ENCODE measurements at places on chromosomes 7 and 10.

GRCh38 chr10:37707829-37708578 is 149.4 kb downstream of the ZNF248 start:
- DNase-seq = no peak

- no peak for DNase-seq
These were observed 53.5 kb downstream of the BMS1 start for GRCh38 chr10:42836096-42836495.

GRCh38 chr7:30459591-30460245 is 18.9 kb downstream of the NOD1 start:
- no peak for DNase-seq

DNA sequence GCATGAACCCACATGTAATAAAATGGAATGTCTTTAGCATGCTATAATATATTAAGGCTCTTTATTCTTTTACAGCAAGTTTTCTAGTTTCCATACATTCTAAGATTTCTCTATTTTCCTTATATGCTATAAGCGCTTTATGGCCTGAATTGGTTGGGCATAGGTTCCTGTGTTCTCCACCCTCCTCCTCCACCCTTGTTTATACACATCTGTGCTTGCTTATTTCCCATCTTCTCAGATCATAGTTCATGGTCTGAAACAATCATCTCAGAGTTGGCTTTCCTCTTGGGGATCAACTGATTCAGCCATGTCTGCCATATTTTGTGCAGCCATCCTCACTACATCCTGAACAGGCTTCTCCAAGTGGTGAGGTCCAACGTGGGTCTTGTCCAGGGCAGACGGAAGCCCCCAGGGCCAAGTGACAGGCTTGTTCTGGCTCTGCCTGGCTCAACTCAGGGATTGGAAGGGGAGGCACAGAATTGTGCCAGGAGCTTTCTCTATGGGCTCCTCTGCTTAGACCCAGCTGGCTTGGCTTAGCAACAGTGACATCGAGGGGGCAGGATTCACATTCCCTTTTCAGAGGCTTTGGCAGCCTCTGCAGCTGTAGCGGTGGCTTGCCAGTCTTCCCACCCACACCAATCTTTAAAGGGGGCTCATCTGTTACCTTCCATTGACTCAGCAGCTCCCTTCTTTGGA is 327.3 kb downstream of the PTEN start:
- DNase-seq = no peak

DNA sequence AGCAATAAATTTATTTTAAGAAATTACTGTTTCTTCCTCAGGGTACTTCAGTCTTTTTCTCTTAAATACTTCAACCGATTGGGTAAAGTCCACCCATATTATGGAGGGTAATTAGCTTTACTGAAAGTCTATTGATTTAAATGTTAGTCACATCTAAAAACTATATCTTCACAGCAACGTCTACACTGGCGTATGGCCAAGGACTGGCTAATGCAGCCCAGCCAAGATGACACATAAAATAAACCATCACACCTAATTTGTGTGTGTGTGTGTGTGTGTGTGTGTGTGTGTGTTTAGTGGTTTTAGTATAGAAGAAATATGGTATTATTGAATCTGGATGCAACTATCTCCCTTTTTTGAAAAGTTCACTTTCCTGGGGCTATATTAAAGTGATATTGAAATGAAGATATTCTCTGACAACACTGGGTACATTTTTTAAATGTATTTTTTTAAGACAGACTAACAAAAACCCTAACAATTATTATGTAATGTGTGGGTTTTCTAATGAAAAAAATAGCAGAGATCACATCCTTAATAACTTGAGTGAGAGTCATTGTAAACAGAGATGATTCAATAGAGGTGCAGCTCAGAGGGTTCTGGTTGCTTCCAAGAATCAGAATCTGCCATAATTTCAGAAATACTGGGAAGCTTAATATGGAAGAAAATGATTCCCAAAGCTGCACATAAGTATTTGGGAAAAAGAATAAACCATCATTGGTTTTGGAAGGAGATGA is 584.2 kb upstream of the MBL2 start:
- no peak for DNase-seq

GRCh38 chr10:43070121-43071085 is 6.5 kb upstream of the RET start:
- no peak for DNase-seq

DNA sequence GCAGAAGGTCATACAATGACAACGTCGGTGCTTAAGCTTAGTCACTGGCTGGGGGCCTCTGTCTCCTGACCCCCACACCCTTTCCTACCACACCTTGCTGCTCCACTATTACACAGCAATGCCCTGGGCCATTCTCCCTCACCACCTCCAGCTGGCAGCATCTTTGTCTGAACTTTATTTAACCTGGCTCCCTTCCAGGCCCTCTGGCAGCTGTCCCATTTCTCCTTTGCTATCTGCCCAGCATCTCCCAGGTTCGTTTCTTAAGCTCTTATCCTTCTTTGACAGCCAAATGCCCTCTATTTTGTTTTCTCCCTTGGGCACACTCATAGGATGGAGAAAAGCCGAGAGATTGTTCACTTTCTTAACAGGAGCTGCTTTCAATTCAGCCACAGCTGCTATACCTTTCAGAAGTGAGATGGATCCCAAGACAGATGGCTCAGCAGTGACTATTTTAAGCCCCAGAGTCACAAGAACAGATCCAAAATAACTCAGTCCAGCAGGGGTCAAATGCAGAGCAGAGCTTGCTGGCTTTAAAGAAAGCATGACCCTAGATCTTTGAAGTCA is 1277.1 kb upstream of the AUTS2 start:
- DNase-seq = peak; percentile 23

DNA sequence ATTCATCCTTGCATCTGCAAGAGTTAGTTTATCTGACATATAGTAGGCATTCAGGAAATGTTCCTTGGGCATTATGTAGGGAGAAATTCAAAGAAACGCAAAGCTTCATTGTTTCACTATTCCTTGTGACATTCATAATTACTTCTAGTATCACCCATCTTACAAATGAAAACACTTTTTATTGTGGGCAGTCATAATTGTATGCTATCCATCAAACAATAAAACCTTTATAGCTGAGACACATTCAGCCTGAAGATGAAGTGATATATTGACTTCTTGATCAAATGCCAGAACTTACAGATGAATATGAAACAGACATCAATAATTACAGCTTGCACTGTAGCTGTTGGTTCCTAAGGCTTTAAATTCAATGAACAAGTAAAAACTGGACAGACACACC is 36.4 kb downstream of the FAM204A start:
- no peak for DNase-seq

GRCh38 chr7:56218510-56218909 is 102.3 kb upstream of the NUPR2 start:
- no peak for DNase-seq

DNA sequence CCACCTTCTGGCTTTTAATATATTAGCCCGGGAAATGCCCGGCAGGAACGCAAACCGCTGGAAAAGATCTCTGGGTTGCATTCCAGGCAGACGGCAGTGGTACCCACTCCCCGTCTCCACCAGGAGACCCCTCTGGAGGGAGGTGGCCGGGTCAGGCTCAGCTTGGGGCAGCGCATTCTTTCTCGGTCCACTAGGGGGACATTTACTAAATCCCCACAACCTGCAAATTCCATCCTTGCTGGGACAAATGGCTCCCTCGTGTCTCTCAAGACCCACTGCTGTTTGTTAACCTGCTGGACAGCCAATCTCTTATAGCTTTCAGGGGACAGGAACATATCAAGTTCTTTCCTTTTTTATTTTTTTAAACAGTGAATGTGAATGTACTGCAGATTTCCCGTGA is 45.8 kb upstream of the CARD11 start:
- DNase-seq = peak; percentile 20

- DNase-seq = peak; percentile 0
These were observed 928 bp upstream of the CSTF2T start for GRCh38 chr10:51700228-51700817.

DNA sequence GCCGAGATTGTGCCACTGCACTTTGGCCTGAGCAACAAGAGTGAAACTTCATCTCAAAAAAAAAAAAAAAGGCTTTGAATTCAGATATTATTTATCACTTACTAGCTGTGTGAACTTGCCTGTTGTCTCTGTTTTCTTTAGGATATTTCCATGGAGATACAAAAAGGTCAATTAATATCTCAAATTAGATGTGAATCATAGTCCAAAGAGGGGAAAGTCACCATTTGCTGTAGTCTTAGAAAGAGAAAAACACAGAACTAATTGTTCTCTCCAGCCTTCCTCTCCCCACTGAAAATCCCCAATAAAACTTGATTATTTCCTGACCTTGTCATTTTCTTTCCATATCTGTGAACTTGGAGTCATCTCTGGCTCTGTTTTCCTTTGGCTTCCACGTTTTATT is 21.2 kb downstream of the HEPACAM2 start:
- no peak for DNase-seq

DNA sequence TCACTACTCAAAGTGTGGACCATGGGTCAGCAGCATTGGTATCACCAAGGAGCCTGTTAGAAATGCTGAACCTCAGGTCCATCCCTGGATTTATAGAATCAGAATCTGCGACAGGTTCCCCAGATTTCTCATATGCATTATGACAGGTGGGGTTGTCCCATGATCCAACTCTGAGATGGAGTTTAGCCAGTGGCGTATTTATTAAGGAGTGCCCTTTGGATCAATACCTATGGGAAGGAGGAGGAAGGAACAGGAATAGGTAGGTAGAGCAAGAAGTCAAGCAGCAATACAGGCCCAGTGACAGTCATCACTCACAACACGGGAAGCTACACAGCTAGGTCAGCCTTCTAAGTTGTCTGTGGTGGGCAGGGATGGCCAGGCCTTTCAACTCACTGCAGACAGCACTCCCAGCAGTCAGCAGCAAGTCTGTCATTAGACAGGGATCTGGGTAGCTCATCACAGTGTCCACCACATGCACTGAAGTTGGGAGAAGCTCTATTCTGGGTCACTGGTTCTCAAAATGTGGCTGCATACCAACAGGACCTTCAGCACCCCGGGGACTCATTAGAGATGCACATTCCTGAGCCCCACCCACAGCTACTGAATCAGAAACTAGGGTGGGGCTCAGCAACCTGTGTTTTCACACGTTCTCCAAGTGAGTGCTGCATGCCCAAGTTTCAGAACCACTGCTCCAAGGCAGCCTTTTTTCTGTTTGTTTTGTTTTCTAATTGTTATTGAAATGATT is 532.3 kb upstream of the GALNT17 start:
- no peak for DNase-seq

Data from NCI-H526 (cell line).